ENCODE measurements at places on chromosomes 2 and 18.

DNA sequence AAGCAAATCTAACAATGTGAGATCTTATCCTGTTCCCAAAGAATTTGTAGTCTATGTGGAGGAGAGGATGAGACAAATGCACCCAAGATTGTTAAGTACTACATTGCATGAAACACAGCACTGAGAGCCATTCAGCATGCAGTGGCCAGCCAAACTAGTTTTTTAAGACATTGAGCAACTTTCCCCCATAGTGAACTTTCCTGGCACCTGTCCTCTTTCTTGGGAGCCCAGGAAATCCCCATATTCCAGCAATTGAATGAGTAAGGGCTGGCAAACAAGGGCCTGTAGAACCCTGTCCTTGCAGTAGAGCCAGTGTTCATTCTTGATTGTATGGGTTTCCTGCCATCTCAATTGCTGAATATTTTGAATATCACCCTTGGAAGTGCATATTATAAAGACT, 58.8 kb upstream of the FIGN start:
- DNase-seq, result no peak

- DNase-seq, result no peak
These were observed 660.1 kb upstream of the SLC8A1 start for GRCh38 chr2:41111836-41112627.

DNA sequence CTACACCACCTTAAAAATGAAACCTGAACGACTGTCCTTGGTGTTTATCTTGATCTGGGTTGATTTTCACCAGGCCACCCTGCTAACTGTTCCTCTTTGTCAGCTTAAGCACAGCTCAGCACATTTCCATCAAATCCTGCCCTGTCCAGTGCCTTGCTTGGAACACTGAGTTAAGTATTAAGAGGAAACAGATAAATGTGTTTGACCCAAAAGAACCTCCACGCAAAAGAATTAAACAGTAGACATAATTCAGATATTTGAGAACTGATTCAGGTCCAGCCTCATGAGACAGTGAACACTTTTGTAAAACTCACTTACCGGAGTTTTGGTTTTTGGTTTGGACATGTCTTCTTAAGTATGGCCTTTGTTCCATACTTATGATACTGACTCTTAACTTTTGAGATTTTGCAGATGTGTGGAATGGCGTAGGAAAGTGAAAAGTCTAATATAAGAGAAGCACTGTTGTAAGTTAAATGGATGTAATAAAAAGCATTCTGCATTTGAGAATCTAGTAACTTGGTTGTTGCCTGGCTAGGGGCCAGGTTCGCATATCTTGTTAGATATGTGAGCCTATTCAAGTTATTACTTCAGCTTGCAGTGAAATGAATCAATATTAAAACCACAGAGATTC, 88.9 kb upstream of the SERPINE2 start:
- DNase-seq, result no peak

DNA sequence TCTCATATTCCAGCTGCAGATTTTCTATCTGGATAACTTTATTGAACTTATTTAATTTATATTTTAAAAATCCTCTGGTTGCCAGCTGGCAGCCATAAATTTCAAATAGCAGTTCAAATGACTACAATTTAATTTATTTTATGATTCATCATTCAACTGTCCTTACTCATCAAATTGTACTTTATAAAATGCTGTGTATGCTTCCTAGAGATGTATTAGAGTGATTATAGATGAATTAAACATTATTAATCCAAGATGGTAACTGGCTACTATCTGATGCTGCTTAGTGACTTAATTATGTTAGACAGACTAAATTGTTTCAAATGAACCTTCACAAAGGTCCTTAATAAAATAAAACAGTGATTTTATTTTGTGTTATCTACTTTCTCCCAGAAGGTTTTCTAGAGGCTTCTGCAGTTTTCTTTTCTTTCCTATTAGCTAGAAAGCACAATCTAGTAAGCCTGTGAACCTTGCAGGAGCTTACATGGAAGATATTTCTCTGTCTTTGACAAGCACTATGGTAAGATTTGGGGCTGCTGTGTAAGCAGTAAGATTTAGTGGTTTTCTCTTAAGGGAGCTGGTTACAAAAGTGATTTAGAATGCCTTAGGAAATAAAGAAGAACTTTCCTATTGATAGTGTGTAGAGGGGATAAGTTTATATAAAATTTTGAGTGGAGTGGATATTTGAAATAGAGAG, 322.3 kb downstream of the FSIP2 start:
- no peak for DNase-seq

GRCh38 chr2:145690183-145690778, 1170.4 kb upstream of the ZEB2 start:
- DNase-seq, result no peak

- no peak for DNase-seq
These were observed 30.3 kb downstream of the TEX44 start for GRCh38 chr2:231622963-231623362.

GRCh38 chr18:59492756-59493421, 133.8 kb upstream of the LMAN1 start:
- DNase-seq, result no peak

DNA sequence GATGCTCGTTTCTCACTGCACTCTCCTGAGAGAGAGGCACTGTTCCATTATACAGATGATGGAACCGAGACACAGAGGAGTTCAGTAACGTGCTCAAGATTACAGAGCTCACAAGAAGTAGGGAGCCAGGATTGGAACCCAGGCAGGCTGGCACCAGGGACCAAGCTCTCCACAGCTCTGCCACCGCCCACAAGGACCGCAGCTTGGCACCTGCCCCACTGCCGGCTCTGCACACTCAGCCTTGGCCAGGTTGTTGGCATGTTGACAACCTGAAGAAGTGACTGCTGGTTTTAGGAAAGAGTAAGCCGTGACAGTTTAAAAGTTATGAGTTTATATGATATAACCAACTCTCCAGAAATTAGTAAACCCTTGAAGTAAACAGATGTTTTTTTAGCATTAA, 48.0 kb upstream of the ITM2C start:
- no peak for DNase-seq

- no peak for DNase-seq
These were observed 44.0 kb upstream of the CHMP1B start for GRCh38 chr18:11807233-11807632.

GRCh38 chr2:240561325-240561971, 1.3 kb downstream of the DUSP28 start:
- DNase-seq, result no peak

GRCh38 chr2:112253261-112253815, 1.5 kb downstream of the ZC3H8 start:
- no peak for DNase-seq

DNA sequence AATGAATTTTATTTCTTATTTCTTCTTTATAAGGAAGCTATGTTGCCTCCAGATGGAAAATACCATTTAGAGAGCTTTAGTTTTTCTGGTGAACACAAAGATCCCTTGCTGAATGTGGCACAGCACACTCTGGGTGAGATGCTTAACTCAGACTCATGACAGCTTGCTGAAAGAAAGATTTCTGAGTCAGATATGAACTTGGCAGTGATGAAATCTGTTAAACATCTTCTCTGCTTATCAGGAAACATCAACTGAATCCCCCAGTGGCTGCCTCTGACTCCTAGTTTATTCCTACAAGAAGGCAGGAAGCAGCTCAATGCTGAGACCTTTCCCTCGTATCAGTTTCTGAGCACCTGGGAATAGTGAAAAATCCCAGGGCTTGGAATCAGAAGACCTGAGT, 162.8 kb downstream of the OSR1 start:
- no peak for DNase-seq

DNA sequence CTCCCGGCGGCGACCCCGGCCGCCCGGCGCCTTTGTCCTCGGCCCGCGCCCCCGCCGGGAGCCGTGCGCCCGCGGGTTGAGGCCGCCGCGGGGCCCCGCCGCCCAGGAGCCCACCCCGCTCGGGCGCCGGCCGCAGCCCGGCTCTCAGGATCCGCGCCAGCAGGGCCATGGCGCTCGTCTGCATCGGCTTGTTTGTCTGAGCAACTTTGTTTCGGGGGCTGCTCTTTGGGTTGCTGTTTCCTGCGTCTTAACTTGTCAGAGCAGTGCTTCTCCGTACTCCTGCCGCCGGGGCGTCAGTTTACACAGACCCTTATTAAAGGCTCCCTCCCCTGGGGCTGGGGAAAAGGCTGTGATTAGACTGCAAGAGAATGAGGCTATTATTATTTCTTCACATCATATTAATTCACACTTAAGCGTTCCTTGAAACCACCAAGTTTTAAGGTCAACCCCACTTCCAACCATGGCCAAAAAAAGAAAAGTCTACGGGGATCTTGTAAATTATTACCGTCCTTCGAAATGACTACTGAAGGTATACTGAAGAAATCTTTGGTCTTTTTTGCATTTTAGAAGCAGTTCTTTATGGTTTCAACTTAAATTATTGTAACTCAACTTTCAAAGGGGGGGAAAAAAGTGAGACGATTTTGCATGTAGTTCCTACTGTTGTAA, at the start of gene CYP27C1:
Gene CYP27C1 (minus strand): TSS at position 198 of the 666 bp plus-strand sequence. CDS start 29 bp downstream, at position 169.
- DNase-seq, result no peak

- DNase-seq, result no peak
These were observed 297.0 kb upstream of the COL3A1 start for GRCh38 chr2:188677142-188677541.

- peak; percentile 14 for DNase-seq
These were observed 19.2 kb downstream of the E2F6 start for GRCh38 chr2:11446733-11447248.

- no peak for DNase-seq
These were observed 29.4 kb downstream of the DPP4 start for GRCh38 chr2:162044586-162044985.

- no peak for DNase-seq
These were observed 107.3 kb downstream of the MTCL1 start for GRCh38 chr18:8812631-8813030.

GRCh38 chr18:53018791-53019190, 678.8 kb downstream of the DCC start:
- no peak for DNase-seq

- DNase-seq, result no peak
These were observed 43.4 kb upstream of the SMAD7 start for GRCh38 chr18:48994044-48994651.

DNA sequence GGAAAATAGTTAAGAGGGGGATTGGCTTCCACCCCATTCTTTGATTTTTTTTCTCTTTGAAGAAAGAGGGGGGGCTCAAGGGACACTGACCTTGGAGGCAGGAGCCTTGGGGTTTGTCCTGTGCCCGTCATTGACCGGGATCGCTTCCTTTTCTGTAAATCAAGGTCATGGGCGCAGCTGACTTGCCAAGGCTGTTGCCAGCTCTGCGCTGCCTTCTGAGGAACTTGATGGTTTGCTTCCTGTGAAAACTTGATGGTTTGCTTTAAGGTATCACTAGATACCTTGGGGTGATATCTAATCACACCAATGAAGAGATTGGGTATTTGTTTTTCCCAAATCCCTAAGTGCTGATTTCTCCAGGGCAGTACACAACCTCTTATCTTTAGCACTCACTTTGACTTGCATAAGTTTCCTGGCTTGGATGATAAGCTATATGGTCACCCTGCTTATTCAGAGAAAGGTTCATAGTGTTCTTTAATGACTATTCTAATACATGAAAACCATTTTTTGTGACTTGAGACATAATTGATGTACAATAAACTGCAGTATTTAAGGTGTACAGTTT, 56.0 kb downstream of the DGKD start:
- DNase-seq, result no peak

DNA sequence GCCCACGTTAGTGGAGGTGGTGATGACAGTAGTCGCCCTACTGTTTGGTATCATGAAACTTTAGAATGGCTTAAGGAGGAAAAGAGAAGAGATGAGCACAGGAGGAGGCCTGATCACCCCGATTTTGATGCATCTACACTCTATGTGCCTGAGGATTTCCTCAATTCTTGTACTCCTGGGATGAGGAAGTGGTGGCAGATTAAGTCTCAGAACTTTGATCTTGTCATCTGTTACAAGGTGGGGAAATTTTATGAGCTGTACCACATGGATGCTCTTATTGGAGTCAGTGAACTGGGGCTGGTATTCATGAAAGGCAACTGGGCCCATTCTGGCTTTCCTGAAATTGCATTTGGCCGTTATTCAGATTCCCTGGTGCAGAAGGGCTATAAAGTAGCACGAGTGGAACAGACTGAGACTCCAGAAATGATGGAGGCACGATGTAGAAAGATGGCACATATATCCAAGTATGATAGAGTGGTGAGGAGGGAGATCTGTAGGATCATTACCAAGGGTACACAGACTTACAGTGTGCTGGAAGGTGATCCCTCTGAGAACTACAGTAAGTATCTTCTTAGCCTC, 16.2 kb downstream of the MSH6 start:
- no peak for DNase-seq

DNA sequence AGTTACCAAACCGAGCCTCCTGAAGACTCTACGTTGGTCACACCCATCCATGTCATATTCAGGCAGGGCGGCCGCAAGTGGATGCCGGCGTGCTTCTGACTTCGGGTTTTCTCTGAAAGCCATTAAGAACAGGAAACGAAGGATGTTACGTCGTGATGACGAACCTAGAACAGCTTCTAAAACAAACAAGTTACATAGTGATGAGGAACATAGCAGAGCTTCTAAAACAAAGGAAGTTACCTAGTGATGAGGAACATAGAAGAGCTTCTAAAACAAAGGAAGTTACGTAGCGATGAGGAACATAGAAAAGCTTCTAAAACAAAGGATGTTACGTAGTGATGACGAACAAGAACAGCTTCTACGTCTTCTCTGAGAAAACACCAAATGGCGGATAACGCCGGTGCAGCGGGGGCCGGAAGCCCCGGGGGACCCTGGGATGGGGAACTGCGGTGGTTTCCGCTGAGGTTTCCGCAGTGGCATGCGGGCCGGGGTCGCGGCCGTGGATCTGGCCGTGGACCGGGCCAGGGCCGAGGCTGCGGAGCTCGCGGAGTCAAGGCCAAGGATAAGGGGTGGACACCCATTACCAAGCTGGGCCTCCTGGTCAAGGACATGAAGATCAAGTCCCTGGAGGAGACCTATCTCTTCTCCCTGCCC, 141.1 kb downstream of the SOCS6 start:
- no peak for DNase-seq

DNA sequence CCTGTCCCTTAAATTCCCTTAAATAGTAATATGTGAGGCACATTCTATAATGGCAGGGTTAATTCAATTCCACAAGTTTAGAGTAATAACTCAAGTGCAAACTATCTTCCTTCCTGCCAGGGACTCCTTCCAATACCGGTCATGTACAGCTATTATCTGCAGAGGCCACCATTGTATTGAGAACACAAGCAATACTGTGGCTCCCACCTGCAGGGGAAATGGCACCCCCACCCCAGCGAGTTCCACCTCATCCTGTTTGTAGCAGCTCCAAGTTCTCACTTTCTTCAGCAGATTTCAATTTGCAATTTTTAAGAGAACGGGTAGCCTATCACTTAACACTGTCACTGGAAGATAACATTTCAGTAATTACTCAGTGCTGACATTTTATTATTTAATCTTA, 172.1 kb upstream of the PID1 start:
- DNase-seq, result no peak

- no peak for DNase-seq
These were observed 40.5 kb downstream of the MYO7B start for GRCh38 chr2:127575941-127576432.
